ENCODE measurements at places on chromosomes 12 and 14.

DNA sequence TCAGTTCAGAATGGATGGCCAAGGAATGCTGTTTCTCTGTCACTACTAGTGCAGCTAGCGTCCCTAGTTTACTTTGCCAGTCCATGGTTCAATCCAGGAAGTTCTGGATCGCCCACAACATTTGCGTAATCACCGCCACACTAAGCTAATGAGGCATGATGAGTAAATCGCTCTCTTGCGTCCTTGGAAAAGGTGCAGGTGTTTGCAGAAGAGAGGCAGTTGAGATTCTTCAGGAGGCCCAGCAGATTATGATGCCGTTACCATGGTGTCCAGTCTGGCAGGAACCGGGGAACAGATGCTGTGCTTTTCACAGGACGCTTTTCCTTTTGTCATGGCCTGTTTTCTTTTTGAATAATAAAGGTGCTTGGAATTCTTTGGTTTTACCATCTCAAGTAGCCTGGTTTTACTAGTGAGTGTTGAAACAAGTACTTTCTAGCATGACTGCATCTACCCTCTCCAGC is 9.0 kb downstream of the TPH2 start:
- DNase-seq: no peak

- no peak for DNase-seq
These were observed 96.2 kb downstream of the FIGNL2 start for GRCh38 chr12:51752234-51752889.

DNA sequence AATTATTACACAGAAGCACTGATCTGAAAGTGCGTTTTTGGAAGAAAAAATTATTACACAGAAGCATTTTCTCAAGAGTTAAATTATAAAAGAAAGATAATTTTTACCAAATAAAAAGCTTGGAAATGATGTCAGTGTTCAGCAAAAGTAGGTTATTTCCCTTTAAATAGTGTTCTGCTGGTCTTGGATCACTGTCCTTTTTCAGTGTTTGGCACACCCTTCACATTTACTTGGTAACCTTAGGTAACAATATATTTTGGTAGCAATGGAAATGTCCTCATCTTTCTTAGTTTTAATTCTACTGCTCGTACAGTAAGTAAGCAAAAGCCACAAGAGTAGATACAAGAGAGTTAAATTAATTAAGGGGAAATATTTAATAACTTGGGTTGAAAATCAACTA is 40.3 kb downstream of the FERMT2 start:
- DNase-seq: no peak

DNA sequence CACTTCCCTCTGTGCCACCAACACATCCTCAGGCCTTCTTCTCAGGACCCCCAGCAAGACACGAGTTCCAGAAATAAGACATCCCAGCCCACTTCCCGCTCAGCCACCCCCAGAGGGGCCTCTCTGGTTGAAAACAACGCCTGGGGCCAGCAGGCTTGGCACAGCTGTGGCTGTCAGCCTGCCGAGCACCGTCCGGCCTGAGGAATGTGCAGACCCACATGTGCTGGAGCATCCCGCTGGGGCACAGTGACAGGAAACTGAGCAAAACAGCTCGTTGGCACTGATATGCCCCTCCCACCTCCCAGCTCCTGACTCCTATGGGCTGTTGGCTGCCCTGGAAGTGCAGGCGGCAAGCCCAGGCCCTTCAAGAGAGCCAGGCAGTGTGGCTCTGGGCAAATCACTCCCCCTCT is 1.4 kb downstream of the SYNE3 start:
- DNase-seq: no peak

DNA sequence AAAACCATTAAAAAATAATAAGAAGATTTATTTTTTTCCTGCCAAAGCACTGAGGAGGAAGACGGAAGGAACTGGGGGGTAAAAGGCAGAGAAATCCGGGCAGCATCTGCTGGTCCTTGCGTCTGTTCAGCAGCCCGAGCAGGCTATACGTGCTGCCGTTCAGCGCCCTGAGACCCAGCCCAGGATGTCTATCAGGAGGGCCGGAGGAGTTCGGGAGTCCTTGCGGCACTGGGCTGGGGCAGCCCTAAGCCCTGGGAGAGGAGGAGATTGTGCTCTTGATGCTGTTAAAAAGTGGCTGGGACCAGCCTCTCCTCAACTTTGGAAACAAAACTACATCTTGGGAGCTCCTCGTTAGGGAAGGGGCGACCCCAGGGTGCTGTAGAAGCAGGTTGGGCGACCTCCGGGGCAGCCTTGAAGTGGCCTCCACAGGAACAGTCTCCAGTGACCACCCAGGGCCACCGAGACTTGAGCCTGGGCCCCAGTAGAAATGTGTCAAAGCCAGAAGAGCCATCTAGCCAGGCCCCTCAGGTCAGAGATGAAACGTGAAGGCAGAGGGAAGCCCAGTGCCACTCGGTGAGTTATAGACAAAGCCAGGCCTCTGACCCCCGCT is 14.3 kb downstream of the PGF start:
- DNase-seq: no peak

DNA sequence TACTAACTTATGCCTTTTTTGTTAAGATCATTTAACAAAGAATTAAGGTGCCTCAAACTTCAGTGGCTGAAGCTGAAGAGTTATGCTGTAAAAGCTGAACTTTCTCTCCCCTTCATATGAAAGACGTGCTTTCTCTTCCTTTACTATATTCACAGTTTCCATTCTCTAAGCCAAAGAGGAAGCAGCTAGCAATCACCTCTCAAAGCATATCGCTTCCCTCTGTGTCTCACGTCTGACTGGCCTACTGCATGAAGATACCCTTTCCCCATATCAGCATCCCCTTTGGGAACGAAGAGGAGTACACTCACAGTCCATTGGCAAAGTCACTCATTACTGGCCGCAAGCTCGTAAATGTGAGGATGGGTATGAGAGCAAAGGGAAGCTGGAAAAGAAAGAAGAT is 34.9 kb downstream of the SLC11A2 start:
- no peak for DNase-seq

GRCh38 chr14:93937519-93937918 is 10.4 kb downstream of the FAM181A start:
- no peak for DNase-seq

DNA sequence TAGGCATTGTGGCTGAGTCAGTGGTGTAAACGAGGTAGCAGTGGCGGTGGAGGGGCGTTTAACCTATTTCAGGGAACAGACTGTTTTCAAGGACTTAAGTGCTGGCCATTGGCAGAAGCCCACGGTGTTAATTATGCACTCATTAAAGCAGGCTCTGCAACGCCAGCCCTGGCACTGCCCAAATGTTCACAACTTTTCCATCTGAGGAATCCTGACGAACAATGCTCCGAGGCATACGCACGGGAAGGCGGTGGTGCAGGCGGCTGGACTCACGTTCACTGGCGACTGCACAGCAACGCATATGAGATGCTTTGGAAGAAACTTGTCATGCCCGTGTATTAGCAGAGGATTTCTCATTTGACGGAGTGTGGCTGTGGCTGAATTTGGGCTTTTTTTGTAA is 70.6 kb upstream of the SLC24A4 start:
- DNase-seq: no peak

DNA sequence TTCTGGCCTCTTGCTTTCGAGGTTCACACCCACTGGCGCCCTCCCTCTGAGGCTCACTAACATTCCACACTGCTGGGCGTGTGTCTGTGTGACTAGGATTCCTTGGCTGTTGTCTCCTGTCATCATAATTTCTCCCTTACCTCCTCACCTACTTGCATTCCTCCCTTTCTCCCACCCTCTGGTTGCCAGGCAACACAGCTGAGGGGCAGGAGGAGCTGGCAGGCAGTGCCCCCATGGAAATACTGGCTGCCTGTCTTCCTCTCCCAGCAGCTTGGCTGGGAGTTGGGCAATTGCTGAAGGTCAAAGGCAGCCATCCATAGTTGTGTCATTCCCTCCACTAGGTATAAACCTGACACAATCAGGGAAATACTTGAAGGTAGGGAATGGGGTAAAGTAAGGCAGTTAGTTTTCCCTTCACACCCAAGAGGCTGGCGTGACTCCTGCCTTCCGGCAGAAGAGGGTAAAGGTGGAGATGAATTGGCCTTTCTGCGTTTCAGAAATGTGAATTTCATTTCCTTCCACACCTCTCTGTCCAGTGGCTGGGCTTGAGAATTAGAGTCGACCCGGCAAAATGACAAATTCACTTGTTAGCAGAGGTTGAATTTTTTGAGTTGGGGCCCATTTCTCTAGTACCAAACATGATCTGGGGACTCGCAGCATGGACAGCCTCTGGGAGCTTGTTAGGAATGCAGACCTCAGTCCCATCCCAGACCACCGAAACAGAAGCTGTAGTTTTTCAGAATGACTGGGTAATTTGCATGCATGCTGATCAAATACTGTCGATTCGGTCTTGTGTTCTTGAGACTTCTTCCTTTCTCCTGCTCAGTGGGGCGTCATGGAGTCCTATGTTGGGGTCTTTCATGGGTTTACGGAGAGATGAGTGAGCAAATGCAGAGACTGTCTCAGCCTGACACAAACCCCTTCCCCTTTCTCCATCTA is 24.3 kb upstream of the EMP1 start:
- DNase-seq: no peak

DNA sequence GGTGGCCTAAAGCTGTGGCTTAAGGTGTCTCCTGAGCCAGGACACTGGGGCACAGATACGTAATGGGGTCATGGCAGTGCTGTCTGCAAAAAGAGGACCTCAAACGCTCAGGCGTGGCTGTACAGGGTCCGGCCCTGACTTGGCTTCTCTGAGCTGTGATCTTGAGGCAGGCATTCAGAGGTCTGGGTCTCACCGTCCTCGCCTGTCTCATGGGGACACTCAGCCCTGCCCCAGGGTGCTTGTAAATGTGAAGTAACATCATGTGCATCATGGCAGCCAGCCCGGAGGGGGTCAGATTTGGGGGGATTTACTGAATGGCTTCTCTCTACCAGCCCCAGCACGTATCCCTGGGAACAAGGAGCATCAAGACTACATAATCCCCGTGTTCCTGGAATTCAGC is 28.8 kb downstream of the DIO3 start:
- no peak for DNase-seq

- no peak for DNase-seq
These were observed 22.3 kb upstream of the ITPR2 start for GRCh38 chr12:26855337-26855736.

DNA sequence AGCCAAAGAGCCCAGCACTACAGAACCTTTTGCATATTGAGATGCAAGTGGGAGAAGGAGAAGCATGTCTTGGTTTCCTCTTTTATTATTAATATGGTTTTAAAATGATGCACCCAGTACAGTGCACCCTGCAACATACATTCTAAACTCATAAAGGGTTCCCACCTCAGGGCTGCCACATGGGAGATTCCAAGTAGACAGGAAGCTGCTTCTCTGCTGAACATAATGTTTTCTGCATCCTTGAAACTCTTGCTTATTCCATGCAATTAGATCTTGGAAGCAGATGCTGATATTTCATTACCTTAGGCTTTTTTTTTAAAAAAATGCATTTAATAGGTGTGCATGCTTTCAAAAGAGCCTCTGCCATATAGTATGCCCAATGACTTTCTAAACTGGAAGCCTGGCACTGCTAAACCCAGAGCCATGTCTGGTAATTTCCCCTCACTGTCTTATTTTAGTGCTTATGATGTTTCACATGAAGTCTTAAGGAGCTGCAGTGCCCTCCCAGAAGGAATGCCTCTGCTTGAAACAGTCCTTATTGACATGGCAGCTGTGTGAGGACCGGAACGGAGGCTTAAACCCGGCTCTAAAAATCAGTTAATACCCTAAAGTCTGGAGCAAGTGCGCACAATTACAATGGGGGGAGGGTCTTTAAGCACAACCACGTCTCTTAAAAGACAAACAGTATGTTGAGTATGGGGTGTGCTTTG is 2.0 kb upstream of the SIX1 start:
- no peak for DNase-seq

DNA sequence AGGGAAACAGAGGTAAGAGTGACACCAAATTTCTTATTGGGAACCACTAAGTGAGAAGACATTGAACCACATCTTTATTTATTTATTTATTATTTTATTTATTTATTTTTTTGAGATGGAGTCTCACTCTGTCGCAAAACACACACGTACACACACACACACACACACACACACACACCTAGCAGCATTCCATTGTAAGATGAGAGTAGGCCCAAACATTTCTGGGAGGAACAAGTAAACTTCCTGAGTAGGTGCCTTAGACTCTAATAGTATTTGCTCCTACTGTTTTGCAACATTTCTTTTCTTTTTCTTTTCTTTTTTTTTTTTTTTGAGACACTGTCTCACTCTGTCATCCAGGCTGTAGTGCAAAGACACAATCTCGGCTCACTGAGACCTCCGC is 7.1 kb upstream of the CDC42BPB start:
- DNase-seq: no peak

DNA sequence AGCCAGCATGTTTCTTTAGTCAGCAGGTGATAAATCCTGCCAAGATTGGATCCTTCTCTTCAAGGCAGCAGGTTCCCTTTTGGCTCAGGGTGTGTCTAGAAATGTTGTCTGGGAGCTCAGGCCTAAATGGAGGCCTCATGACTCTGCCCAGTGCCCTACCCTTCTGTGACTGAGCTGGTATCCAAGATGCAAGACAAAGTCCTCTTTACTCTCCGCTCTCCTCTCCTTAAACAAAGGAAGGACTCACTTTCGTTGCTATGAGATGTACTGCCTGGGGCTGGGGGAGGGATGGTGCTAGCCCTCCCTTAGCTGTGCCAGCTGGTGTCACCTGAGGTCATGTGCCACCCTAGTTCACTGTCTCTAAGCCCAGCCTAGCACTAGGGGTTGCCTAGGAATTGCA is 13.8 kb upstream of the TMPRSS12 start:
- DNase-seq: no peak

- no peak for DNase-seq
These were observed 75.1 kb downstream of the FOXN4 start for GRCh38 chr12:109234012-109234411.

DNA sequence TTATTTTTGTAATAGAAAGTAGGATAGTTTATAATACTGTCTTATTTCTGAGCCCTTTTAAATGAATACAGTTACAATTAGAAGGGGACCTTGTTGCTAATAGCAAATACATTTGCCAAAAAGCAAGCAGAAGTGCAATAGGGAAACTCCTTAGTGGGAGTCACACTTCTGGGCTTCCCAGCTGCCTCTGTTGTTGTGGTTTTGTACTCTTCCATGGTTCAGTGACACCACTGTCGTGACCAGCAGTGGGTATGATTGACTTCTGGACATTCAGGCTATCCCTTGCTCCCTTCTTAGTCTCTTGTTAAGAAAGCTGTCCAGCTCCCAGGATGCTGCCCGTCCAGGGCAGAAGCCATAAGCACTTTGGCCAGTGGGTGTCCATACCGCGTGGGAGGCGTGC is 22.6 kb downstream of the TCTN1 start:
- no peak for DNase-seq

DNA sequence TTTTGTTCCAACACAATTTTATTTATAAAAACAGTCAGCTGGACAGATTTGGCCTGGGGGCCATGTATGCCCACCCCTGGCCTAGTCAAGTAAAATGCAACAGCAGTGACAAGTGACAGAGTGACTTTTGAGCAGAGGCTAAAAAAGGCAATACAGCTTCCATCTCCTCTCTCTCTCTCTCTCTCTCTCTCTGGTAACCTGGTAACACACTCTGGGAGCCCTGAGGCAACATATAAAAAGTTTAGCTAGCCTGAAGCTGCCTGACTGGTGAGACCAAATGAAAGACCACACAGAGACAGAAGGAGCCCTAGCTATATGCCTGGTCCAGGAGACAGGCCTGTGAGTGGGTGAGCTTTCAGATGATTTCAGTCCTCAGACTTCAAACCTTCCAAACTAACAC is 105.4 kb downstream of the DENND5B start:
- DNase-seq: no peak

GRCh38 chr12:93569656-93570551 is 2.6 kb upstream of the SOCS2 start:
- DNase-seq: peak; percentile 37
